ENCODE measurements at places on chromosomes 1 and 21. TPM values are rescaled to one million over a fixed set of nuclear protein-coding genes. Genes with fewer than 3 reads are reported as not detected.
A peak's percentile ranks its signal among the peaks of the same experiment; 100 is the strongest.

- DNase-seq, result no peak
- no peak overlapping the region for H3K27ac ChIP-seq
- H3K27me3 ChIP-seq, result no peaks in the 10 kb centered on the region
- H3K4me1 ChIP-seq, result no peaks in the 10 kb centered on the region
- H3K36me3 ChIP-seq, result no peaks in the 10 kb centered on the region
Observed at GRCh38 chr1:7688659-7689058, 82.4 kb upstream of the VAMP3 start.

GRCh38 chr1:89095737-89096136 lies 30.2 kb downstream of the GBP2 start:
- H3K36me3 ChIP-seq, result no peaks in the 10 kb centered on the region
- H3K4me1 ChIP-seq, result no peaks in the 10 kb centered on the region
- DNase-seq, result no peak
- no peak overlapping the region for H3K4me3 ChIP-seq
- no peak overlapping the region for H3K27ac ChIP-seq

The SHISAL2A gene
- 15.7 TPM for total RNA-seq

DNA sequence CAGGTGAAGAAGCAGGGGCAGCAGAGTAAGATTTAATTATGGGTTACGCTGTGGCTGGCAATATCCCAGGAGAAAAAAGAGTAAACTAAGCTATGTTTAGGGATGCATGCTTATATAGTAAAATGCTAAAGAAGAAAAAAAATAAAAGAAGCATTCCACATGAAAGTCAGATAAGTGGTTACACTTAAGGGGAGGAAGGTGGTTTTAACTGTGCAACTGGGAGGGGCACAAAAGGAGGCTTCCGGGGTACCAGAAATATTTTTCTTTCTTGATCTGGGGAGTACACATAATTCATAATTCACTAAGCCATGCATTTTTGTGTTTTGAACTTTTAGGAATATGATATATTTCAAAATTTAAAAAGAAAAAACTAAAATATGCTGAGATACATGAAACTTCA lies 39.5 kb downstream of the USP48 start:
- H3K4me1 ChIP-seq, result no peaks in the 10 kb centered on the region
- peaks cover 25% of the 10 kb centered on the region for H3K36me3 ChIP-seq
- H3K27ac ChIP-seq, result no peak overlapping the region
- DNase-seq, result no peak

The SLC5A9 gene
- not detected for total RNA-seq

GRCh38 chr1:227928811-227929375 lies 18.8 kb downstream of the WNT9A start:
- H3K4me1 ChIP-seq, result peaks cover 11% of the 10 kb centered on the region
- H3K4me3 ChIP-seq, result no peak overlapping the region
- H3K36me3 ChIP-seq, result no peaks in the 10 kb centered on the region
- no peaks in the 10 kb centered on the region for H3K27me3 ChIP-seq
- no peak overlapping the region for H3K27ac ChIP-seq

- no peak for DNase-seq
- H3K36me3 ChIP-seq, result no peaks in the 10 kb centered on the region
- H3K4me3 ChIP-seq, result no peak overlapping the region
- no peaks in the 10 kb centered on the region for H3K27me3 ChIP-seq
- H3K27ac ChIP-seq, result no peak overlapping the region
Observed at GRCh38 chr1:24294716-24295371, 24.3 kb upstream of the GRHL3 start.

- H3K4me3 ChIP-seq, result no peak overlapping the region
- H3K36me3 ChIP-seq, result no peaks in the 10 kb centered on the region
- H3K27ac ChIP-seq, result no peak overlapping the region
- no peaks in the 10 kb centered on the region for H3K27me3 ChIP-seq
- H3K4me1 ChIP-seq, result no peaks in the 10 kb centered on the region
Observed at GRCh38 chr1:18200136-18200717, 92.6 kb downstream of the IGSF21 start.

- H3K36me3 ChIP-seq, result no peaks in the 10 kb centered on the region
- no peak overlapping the region for H3K27ac ChIP-seq
- H3K27me3 ChIP-seq, result no peaks in the 10 kb centered on the region
- H3K4me1 ChIP-seq, result no peaks in the 10 kb centered on the region
- no peak overlapping the region for H3K4me3 ChIP-seq
Observed at GRCh38 chr1:230299191-230300006, 126.7 kb downstream of the PGBD5 start.

The IL19 gene
- not detected for total RNA-seq

DNA sequence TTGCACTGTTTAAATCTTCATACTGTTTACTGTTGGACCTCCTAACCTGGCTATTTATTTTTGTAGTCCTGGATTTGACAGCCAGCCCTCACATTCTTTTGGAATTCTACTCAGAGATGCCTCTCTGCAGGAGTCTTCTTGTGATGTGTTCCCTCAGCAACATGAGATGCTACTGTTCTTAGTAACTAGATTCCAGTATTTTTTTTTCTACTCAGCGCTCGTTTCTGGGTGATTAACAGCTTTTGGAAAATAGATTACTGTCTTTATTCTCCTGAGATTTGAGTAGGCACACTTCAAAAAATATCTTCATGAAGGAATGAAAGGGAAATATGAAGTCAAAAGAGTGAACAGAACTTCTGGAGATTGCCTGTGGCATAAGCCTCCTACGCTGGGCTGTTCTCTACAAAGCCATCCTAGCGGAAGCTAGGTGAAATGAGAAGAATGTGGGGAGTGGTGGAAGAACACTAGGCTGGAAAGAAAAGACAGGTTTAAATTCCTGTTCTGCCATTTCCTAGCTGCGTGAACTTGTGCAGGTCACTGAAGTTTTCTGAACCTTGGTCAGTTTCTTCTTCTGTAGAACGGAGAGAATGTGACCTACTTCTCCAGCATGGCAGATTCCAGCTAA lies 75.9 kb downstream of the LRRC8C start:
- peaks cover 13% of the 10 kb centered on the region for H3K36me3 ChIP-seq
- no peaks in the 10 kb centered on the region for H3K27me3 ChIP-seq
- DNase-seq, result no peak
- H3K4me1 ChIP-seq, result no peaks in the 10 kb centered on the region
- H3K27ac ChIP-seq, result no peak overlapping the region

DNA sequence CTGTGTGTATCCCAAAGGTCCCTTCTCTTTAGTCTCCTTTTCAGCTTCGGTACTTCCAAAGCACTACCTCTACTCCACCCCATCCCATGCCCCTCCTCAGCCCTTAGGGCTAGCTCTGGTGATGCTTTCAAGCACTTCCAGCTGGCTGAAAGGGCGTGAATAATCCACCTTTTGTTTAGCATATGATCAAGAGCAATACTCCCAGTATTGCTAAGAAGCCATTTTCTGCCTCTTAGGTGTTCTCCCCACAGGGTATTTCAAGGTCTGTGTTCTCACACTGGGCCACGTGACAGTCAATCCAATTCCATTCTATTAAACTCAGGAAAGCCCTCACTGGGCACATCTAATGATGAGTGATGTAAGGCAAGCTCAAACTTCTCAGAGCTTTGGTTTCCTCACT lies 298.5 kb upstream of the PROX1 start:
- no peaks in the 10 kb centered on the region for H3K27me3 ChIP-seq
- DNase-seq, result no peak
- H3K4me1 ChIP-seq, result no peaks in the 10 kb centered on the region
- no peak overlapping the region for H3K27ac ChIP-seq
- no peak overlapping the region for H3K4me3 ChIP-seq

- no peaks in the 10 kb centered on the region for H3K27me3 ChIP-seq
- H3K27ac ChIP-seq, result no peak overlapping the region
- no peak for DNase-seq
- H3K4me3 ChIP-seq, result no peak overlapping the region
Observed at GRCh38 chr1:59482986-59483385, 186.1 kb downstream of the FGGY start.

DNA sequence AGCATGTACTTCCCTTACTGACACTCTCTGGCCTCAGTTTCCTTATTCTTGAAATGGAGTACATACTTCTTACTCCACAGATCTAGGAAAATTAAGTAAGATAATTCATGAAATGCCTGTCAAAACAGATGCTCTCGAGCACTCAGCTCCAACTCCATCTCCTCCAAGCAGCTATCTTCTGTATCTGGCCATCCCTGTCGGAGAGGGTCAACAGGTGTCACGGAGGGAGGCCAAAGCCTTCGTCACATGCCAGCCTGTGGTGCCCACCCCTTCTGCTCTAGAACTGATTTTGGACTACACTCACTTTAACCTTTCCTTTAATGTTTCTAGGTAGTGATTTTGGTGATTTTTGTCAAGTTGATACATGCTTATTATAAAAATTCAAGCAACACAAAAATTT lies 18.8 kb upstream of the PKP1 start:
- DNase-seq, result no peak
- H3K4me3 ChIP-seq, result no peak overlapping the region
- H3K27ac ChIP-seq, result no peak overlapping the region
- H3K4me1 ChIP-seq, result no peaks in the 10 kb centered on the region
- H3K36me3 ChIP-seq, result no peaks in the 10 kb centered on the region

DNA sequence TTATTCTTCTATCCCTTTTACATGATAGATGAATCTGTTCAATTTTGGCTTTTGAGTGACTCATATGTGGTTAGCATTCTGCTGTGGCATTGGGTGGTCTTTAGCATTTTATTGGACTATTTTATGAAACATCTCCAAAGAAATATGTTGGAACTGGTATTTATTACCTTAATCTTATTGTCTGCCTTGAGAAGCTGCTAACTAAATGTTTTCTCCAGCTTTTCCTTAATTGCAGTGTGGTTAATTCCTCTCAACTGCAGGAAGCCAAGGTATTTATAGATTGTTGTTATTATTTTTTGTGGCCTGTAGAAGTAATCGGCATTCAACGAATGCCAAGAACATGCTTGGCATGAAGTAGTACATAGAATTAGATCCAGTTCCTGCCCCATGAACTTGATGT lies 64.1 kb downstream of the NOS1AP start:
- H3K27me3 ChIP-seq, result peaks cover 5% of the 10 kb centered on the region
- no peak overlapping the region for H3K4me3 ChIP-seq
- no peak for DNase-seq
- no peaks in the 10 kb centered on the region for H3K4me1 ChIP-seq

The RNF186 gene
- total RNA-seq, result not detected

DNA sequence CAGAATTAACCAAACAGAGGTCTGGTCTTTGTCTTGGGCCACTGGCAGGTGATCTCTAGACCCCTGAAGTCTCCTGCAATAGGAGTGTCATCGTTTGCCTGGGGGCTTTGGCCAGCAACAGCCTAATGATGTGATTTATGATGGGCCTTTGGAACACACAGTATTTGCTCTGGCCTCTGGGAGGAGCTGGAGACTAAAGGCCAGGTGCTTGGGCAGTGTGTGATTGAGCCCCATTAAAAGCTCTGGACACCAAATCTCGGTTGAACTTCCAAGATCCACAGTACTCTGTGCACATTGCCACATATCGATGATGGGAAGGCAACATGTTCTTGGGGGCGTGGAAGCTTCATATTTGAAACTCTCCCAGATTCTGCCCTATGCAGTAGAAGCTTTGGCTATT lies 32.0 kb upstream of the TLR5 start:
- no peaks in the 10 kb centered on the region for H3K36me3 ChIP-seq
- no peak overlapping the region for H3K4me3 ChIP-seq
- DNase-seq, result no peak

The ANGPTL1 gene
- total RNA-seq, result not detected

DNA sequence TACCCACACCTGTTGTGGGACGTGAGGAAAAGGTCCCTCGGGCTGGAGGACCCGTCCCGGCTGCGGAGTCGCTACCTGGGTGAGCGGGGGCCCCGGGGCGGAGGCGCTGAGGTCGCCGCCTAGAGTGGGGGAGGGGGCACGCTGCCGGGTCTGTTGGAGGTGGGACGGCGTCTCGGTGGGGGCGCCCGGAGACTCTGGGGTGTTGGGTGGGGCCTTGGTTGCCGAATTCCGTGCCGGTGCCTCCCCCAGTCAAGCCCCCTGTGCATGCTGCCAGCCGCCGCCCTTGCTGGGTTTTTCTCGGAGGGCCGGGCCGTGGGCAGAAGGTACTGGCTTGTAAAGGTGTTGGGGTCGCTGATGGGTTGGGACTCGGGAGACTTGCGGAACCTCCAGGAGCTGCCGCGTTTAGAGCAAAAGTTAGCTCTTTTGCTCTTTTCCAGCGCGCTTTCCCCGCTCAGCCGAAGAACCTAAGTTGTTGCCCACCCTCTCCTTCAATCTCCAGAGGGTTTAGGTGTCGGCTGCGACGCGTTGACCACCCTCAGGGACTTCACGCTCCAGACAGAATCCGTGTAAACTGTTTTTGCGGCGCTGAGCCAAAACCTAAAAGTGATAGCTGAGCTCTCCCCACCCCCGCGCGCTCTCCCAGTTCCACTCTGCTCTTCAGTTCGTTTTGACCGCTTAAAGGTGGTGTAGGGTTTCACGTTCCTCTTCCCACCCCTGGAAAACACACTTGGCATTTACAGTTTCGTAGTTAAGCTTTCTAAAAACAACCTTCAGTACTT lies at the start of gene MPC2:
Gene MPC2 (minus strand): TSS at position 143 of the 779 bp plus-strand sequence. CDS start 1,231 bp downstream, outside the sequence.
- peaks cover 33% of the 10 kb centered on the region for H3K4me1 ChIP-seq
- H3K36me3 ChIP-seq, result no peaks in the 10 kb centered on the region
- peak within 1 kb of the TSS; percentile 96 for H3K27ac ChIP-seq
- no peaks in the 10 kb centered on the region for H3K27me3 ChIP-seq
- peak within 1 kb of the TSS; percentile 100 for H3K4me3 ChIP-seq
- DNase-seq, result peak; percentile 82

DNA sequence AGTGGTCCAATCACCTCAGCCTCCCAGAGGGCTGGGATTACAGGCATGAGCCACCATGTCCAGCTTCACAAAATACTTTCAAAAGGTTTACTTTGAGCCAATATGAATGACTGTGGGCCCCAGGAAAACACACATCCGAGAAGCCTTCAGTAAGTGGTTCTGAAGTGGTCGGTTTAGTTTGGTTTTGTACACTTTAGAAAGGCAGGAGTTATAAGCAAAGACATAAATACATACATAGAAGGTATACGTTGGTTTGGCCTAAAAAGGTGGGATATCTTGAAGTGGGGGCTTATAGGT lies 3.2 kb upstream of the MIB2 start:
- no peak overlapping the region for H3K27ac ChIP-seq
- H3K36me3 ChIP-seq, result no peaks in the 10 kb centered on the region
- no peak for DNase-seq
- H3K27me3 ChIP-seq, result no peaks in the 10 kb centered on the region
- peaks cover 29% of the 10 kb centered on the region for H3K4me1 ChIP-seq

DNA sequence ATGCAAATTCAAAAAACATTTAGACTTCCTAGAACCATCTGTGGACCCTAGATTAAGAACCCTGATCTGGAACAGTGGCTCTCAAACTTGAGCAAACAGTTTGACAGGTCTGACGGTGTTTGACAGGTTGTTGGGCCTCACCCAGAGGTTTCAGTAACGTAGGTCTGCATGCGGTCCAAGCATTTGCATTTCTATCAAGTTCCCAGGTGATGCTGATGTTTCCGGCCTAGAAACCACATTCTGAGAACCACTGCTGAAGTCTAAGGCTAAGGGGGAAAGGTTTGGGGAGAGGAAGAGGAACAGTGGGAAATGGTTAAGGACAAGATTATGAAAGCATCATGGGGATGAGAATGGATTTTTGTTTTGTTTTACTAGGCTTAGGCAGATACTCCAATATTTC lies 48.6 kb downstream of the MDM4 start:
- no peaks in the 10 kb centered on the region for H3K27me3 ChIP-seq
- peaks cover 34% of the 10 kb centered on the region for H3K4me1 ChIP-seq
- H3K27ac ChIP-seq, result no peak overlapping the region
- H3K4me3 ChIP-seq, result no peak overlapping the region
- DNase-seq, result peak; percentile 32

The TOR1AIP1 gene
- total RNA-seq, result 52.6 TPM

The DIRAS3 gene
- total RNA-seq, result 0.28 TPM

GRCh38 chr1:17551755-17552234 lies 12.3 kb downstream of the ARHGEF10L start:
- DNase-seq, result no peak
- no peak overlapping the region for H3K27ac ChIP-seq
- H3K36me3 ChIP-seq, result no peaks in the 10 kb centered on the region
- no peak overlapping the region for H3K4me3 ChIP-seq

The ST6GALNAC3 gene
- total RNA-seq, result not detected
